ENCODE measurements at places on chromosomes 2 and 18. TPM values are rescaled to one million over a fixed set of nuclear protein-coding genes. Genes with fewer than 3 reads are reported as not detected.

SOCS6 gene
- 53.4 TPM for total RNA-seq

- no peak for DNase-seq
Observed at GRCh38 chr18:8726963-8727705, 21.8 kb downstream of the MTCL1 start.

FEV gene
- total RNA-seq = not detected

ZC3H15 gene
- total RNA-seq = 75.2 TPM

GRCh38 chr2:37599688-37600525 is 71.5 kb downstream of the CDC42EP3 start:
- no peak for DNase-seq

DNA sequence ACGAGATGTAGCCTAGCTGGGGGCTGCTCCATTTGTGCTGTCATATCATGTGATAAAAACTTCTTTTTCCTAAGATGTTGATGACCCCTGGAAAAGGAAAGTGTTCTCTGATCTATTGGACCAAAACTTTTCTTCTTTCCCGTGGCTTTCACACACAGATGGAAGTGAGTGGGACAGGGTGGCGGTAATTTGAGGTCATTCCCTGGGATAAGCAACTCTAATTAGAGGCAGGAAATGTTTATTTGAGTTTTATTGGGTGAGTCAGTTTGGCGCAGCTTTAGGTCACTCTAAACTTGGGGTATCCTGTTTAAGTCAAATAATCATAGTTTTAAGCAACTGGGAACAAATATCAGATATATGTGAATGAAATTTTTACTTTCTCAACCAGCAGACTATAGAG is 221.0 kb upstream of the EPAS1 start:
- no peak for DNase-seq

DNA sequence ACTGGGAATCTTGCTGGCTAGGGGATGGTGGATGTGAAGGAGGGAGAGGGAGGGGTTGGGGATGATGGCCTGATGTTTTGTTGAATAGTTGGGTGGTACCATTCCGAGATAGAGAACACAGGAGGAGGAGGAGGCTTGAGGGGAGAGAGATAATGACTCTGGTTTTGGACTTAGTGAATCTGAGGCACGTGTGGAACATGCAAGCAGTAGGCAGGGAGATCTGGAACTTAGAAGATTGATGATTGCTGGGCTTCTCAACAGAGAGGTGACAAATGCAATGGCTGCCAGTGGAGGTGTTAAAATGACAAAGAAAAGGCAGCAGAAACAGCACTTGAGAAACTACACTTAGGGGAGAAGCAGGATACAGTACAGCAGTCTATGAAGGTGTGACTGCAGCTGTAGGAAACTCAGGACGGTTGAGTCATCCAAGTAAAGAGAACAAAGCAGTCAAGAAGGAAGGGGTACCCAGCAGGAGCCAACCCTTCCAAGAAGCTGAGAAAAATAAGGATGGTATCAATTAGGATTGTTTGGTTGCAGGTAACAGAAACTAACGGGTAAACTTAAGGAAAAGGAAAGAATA is 221.4 kb upstream of the FBXO11 start:
- DNase-seq = no peak

All from HCT116 (cell line).